ENCODE measurements at places on chromosomes 12 and 14.

DNA sequence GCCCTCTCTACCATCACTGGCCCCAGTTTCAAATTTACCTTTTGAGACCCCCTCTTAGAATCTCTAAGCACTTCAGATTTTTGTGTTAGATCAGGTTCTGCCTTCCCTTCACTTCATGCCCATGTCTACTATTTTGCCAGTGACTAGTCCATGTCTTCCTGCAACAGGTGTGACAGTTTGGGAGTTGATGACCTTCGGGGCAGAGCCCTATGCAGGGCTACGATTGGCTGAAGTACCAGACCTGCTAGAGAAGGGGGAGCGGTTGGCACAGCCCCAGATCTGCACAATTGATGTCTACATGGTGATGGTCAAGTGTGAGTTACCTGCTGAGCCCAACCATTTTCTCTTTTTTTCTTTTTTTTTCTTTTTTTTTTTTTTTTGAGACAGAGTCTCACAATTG is 5.8 kb upstream of the PA2G4 start:
- no peak for DNase-seq

- DNase-seq, result peak; percentile 87
Observed at GRCh38 chr12:120356567-120357030, 12.4 kb downstream of the MSI1 start.

DNA sequence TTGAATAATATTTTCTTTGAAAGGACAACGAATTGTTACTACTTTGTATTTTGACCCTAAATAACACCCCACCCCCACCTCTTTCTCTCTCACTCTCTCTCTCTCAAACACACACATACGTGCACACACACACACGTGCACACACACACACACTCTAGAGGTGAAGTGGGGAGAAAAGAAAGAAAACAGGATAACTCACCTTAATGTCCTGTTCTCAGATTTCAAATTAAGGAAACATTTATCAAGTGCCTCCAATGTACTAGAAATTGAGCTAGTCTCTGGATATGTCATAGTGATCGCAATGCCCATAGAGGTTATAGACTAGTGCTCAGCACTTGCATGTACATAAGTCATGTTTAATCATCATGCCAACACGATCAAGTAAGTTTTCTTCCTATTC is 1483.6 kb upstream of the SEL1L start:
- DNase-seq, result no peak

DNA sequence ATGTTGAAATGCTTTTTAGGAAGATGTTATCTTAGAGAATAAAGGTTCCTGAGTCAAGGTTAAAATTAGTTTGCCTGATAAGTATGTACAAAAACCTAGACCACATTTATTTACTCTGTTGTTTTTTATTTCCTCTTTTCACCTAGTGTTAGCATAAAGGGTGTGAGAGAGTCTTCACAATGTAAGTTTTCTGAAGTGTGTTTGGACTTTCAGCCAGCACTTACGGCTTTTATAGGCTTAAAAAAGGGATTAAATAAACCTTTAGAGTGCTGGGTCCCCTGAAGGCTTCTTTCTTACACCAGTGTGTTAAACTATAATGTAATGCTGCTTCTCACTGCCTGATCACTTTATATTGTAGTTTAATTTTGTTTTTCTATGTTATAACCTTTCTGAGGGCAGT is 27.2 kb downstream of the ARHGAP5 start:
- DNase-seq, result no peak

GRCh38 chr12:21989819-21990412 is 48.7 kb upstream of the ABCC9 start:
- no peak for DNase-seq

DNA sequence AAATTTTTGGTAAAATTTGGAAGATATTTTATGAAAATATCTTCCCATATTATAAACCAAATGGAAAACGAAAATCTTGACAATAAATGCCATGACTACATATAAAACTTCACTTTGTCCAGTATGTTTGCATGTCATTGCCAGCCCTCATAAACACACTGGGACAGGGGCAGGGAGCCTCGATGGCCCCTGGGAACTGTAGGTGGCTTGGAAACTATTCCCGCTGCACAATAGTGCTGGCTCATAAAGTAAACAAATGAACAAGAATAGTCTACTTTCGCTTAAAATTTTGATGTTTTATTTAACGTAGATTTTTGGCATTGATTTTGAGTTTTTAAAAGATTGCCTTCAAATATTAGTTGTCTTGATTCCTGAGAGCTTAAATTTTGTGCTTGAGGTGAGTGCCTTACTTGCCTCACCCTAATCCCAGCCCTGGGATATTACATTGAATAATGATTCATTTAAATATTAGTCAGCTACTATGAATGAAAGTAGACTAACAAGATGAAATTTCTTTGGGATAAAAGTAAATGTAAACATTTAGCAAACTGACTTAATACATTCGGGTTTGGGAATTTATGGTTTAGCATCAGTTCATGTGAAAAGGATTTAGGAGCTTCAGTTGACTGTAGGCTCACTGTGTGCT is 74.0 kb upstream of the PKP2 start:
- DNase-seq, result no peak

- no peak for DNase-seq
Observed at GRCh38 chr12:44314007-44314500, 478.2 kb downstream of the TMEM117 start.

GRCh38 chr12:42327227-42327590 is 1.2 kb downstream of the PPHLN1 start:
- no peak for DNase-seq

- no peak for DNase-seq
Observed at GRCh38 chr14:50469982-50470381, 62.4 kb downstream of the MAP4K5 start.

GRCh38 chr14:44941591-44941990 is 20.2 kb downstream of the KLHL28 start:
- DNase-seq, result no peak

- DNase-seq, result no peak
Observed at GRCh38 chr14:75238756-75239455, 39.7 kb upstream of the FOS start.

DNA sequence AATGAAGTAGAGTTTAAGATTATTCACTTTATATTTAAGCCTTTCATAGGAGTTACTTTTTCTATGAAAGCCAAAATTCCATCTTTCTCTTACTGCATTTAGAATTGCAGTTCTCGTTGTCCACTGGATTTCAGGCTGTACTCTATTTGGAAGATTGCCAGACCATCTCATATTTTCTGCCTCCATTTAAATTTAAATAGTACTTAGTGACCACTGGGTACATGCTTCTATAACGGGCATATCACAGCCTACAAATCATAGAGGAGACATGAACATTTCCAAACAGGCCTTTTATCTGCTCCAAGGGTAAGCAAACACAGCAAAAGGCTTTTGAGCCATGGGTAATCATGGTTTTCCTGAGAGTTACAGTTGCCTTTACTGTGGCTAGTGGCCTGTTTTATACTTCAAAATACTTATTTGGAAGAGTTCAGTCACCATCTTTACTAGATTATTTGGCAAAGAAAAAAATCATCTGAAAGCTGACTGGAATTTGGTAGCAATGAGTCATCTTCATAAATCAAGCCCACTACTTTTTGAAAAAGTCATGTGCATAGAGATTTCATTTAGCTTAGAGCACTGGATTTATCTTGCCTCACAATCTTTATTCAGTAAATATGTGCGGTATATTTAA is 15.7 kb downstream of the ANO6 start:
- no peak for DNase-seq

DNA sequence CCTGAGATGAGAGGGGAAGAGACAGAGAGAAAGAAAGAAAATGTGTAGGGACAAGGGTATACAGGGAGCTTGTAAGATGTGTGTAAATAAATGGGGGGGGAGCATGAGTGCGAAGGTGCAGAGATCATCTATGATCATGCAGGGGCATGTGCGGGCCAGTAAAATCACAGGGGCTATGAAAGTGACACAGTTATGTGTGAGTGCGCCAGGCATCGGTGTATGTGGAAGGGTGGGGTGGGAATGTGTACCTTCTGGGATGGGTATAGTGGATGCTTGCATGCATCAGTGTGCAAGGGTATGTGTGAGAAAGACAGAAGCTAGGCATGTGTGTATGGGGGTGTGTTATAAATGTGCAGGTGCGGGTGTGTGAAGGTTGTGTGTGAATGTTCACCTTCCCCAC is 18.4 kb upstream of the KRT78 start:
- no peak for DNase-seq

DNA sequence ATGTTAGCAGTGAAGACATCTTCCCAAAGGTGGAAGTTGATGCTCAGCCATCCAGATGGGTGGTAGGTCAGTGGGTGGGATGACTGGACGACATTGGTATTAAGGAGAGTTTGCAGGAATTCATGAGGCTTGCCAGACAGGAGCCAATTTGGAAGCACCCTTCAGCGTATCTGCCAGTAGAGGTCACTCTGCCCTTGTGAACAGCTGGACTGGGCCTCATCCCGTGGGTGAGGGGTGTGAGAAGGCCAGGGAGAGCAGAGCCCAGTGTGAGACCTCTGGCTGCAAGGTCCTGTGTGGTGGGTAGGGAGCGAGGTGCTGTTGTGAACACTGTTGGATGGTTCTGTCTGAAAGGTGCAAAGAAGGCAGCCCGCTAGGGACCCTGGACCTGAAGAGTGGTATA is 37.7 kb downstream of the SLC5A8 start:
- no peak for DNase-seq

DNA sequence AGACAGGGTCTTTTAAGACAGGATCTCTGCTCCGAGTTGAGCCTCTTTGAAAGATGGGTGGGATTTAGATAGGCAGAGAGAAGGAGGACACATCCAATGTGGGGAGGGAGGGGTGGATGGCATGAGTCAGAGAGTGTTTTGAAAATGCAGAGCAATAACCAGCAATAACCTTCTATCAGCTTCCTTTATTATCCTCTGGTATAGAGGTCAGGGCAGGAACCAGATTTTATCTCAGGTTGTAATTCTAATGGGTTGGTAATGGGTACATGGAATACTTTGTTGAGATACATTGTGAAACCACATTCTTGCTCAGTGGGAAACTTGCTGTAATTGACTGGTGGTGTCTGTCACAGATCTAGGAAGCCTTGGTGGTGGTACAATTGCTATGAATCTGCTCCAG is 37.6 kb upstream of the CCDC63 start:
- DNase-seq, result no peak

- no peak for DNase-seq
Observed at GRCh38 chr12:4615667-4616066, 33.2 kb downstream of the AKAP3 start.

DNA sequence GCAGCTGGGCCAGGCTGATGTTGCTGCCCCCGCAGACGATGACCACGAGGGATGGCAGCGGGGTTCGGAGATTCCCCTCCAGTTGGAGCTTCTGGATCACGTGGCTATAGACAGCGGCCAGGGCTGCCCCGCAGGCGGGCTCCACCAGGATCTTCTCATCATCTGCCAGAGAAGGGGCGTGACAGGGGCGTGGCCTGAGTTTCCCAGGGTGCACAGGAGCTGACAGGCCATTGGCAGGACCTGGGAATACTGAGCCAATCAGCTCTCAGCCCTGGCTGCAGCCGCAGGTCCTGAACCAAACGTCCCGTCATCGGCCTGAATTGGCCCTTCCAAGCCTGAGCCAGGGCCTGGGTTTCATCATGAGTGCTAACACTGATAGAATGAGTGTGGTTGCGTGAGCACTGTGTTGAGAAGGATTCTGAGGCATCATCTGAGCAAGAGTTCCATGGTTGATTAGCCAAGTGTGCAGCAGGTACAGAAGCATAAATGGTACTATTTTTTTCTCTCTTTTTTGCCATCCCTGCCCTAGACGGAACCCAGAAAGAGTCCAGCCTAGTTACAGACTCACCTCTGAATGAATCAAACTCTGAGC is 10.6 kb downstream of the SDS start:
- no peak for DNase-seq

- DNase-seq, result no peak
Observed at GRCh38 chr12:109230193-109230592, 78.9 kb downstream of the FOXN4 start.

DNA sequence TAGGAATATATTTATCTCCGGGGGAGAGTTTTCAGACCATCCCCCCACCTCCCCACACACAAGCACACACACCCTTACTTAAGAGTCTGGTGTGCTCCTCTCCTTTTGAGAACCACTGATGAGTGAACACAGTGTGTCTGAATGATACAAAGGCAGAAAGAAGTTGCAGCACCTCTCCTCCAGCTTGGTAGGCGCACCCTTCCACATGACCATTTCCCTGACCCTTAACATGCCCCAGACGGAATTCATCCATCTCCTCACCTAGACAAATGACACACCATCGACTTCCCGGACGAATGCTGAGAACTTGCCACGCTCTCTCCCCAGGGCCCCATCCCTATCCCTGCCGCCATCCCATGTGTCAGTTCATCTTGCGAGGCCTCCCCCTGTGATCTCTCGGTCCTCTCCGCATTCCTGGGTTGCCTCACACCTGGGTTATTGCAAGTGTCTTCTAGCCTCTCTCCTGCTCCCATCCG is 3.9 kb downstream of the TNFRSF1A start:
- DNase-seq, result no peak

- no peak for DNase-seq
Observed at GRCh38 chr14:80681651-80682050, 259.9 kb downstream of the CEP128 start.

DNA sequence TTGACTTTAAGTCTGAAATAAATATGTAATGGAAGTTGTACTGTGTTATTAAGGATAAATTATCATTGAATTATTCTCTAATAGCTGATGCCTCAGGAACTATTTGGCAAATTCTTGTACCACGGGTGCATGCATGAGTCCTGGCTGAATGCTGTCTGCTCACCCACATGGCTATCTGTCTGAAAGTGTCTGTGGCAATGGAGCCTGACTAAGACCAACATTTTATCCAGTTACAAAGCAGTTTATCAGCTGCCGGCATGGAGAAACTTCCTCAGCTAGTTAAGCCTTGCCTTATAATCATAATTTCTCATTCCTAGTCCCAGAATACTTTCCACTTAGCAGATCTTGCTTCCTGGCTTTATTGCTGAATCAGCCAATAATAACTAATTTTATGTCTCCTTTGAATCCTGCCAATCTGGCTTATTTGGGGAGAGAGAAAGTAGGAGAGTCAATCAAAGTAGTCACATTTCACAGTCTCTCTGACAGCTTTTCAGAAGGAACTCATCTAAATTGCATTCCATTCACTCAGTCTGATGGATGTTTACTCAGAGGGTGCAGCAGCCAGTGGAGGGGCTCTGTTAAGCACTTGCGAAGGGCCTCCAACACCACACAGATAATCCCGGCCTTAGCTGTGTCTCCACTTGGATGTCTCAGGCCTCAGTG is 280.6 kb upstream of the CLEC14A start:
- no peak for DNase-seq

- no peak for DNase-seq
Observed at GRCh38 chr12:53353257-53353655, 17.1 kb upstream of the SP7 start.

DNA sequence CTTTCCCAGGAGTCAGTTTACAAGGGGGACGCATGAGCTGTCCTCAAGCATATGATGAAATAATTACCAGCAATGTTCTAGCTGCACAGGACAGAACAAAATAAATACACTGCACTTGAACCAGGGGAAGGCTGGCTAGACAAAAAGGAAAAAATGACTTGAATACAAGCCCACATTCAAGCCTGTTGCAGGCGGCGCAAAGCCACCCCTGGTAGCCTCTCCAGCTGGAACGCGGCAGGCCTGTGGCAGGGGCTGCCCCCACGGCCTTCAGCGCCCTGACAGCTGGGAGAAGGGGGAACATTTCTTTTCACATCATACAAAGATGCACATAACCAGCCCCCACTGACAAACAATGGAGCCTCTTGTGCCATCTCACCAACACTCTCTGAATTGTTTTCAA is 57.1 kb downstream of the TRAFD1 start:
- no peak for DNase-seq

- DNase-seq, result peak; percentile 64
Observed at GRCh38 chr12:46217541-46218321, 51.1 kb downstream of the SLC38A1 start.

Data from stimulated activated CD4-positive, alpha-beta T cell treated with anti-CD3 and anti-CD28 coated beads, Interleukin-15, amount 100 ng/mL, for 24 hours (primary cell).